ENCODE measurements at places on chromosomes 11 and 22.

- DNase-seq, result no peak
These were observed at the start of gene CNTF for GRCh38 chr11:58622344-58622743. Gene CNTF, plus strand, starts transcription at chr11:58622665. Its CDS starts 88 bp downstream, at chr11:58622753.

DNA sequence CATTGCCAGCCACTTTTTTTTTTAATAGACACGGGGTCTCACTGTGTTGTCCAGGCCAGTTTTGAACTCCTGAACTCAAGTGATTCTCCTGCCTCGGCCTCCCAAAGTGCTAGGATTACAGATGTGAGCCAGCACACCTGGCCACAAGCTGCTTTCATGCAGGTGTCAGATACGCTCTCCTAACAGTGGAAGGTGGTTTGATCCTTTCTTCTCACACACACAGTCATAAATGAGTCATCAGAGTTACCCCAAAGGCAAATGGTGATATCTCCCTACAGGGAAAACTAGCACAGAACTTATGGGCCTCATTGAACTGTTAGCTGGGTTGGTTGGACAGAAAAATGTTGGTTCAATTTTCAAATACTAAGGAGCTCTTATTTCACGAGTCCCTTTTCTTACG lies 38.2 kb upstream of the UBASH3B start:
- DNase-seq, result no peak

GRCh38 chr11:17697175-17697949 lies 22.0 kb upstream of the MYOD1 start:
- DNase-seq, result no peak

DNA sequence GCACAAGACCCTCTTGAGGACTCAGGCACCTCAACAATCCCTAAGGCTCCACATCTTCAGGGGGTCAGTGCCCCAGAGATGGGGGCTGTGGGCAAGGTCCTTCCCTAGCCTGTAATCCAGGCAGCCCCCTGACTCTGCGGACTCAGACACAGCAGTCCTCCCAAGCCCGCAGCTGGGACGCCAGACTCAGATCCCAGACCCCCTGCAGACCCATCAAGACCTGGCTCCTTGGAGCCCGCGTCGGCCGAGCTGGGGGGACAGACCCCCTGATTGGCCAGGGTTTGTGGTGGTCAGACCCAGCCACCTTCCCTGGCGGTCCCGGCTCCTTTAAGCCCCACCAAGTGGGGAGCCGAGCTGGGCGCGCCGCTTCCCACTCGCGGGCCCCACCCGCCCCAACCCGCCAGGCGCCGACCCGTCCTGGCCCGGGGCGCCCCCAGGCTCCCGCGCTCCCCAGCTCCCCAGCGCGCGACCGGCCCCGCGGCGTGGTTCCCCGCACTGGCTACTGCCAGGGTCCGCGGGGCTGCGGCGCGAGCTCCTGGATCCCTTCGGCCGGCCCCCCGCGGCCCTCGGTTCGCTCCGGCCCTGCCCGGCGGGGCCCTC lies 458 bp downstream of the OSBPL5 start:
- no peak for DNase-seq

DNA sequence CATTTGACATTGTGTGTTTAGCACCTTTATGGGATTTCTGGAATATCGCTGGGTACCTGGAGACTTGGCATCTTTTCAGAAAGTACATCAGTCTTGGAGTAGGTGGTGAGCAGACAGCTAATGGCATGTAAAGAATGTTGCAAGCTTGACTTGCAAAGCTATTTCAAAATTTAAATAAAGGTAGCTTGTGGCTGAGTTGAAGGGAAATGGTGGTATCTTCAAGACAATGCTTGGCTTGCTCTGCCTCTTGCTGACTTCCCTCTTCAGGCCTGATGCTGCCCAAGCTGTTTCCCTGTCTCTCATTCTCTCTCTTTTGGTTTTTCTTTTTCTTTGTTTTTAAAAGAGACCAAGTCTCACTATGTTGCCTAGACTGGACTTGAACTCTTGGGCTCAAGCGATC lies 13.2 kb downstream of the ZNRF3 start:
- DNase-seq, result no peak

- DNase-seq, result peak; percentile 69
These were observed 13.3 kb downstream of the MPST start for GRCh38 chr22:37032535-37033460.

- DNase-seq, result no peak
These were observed 962.1 kb downstream of the NTM start for GRCh38 chr11:132332521-132332920.

DNA sequence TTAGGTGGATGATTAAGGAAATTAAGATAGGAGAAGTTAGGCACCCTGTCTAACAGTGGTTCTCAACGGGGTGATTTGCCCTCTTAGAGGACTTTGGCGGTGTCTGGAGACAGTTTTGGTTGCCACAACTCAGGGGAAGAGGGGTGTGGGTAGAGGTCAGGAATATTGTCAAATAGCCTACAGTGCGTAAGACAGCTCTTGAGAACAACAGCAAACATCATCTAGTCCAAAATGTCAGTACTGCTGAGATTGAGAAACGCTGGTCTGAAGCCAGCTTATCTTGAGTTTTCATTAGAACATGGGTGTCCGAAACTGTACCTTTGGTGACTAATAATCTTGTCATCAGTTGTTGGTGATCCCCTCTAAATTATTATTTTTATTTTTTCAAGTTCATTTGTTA lies 38.4 kb downstream of the CECR2 start:
- DNase-seq, result no peak

DNA sequence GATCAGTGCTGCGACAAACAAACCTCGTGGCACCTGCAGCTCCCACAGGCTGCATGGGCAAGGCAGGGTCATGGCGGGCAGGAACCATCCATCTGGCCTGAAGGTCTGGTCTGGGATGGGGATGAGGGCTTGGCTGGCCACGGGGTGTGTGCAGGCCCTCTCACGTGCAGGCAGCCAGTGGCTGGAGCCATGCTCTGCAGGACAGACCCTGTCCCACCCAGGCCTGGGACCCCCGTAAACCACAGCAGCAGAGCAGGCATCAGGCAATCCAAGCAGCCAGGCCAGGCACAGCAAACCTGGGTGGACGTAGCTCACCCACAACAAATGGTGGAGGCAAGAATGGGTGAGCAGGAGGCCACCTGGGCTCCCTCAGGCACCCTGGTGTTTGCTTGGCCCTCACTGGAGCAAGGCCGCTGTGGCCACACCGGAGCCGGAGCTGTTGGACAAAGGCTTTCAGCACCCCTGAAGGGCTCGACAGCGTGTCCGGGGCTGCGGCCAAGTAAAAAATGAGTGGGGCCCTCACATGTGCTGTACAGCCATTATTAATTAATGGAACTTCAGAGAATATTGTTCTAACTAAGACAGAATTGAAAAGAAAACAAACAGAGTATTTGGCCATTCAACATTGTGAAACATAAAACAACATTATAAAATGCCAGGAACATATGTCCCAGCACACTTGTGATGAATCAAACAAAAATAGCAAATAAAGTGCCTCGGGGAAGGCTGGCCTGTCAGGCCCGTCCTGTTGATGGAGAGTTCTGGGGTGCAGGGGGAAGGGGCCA lies 24.0 kb upstream of the GNB1L start:
- DNase-seq, result peak; percentile 85

DNA sequence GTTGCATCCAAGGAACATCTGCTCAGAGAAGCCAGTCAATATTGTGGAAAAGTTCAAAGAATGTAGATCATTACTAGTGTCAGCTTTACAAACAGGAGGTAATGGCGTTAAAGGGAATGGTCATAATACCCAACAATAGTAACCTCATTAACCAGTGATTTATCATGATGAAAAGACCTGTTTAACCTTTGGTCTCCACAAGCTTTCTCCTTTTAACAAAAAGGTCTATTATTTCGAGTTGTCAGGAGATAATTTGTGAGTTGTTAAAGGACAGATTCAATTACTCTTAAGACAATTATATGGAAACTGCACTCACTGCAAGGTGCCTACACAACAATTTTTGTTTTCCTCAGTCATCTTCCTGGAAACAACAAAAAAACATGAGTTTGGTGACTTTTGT lies 73.8 kb upstream of the HTATIP2 start:
- DNase-seq, result no peak

DNA sequence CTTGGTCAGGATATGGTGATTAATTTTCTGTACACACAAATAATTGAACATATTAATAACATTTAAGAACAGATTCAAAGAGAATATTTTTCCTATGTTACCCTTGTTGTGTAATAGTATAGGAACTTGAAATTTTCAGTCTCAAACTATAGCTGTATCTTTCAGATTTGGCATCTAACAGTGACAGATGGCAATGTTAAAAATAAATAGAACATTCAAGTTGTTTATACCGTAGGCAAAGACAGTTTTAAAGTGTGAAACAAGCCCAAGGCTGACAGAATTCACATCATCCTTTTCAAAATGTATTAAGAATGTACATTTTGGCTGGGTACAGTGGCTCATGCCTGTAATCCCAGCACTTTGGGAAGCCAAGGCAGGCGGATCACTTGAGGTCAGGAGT lies 92.6 kb upstream of the TP53AIP1 start:
- no peak for DNase-seq

DNA sequence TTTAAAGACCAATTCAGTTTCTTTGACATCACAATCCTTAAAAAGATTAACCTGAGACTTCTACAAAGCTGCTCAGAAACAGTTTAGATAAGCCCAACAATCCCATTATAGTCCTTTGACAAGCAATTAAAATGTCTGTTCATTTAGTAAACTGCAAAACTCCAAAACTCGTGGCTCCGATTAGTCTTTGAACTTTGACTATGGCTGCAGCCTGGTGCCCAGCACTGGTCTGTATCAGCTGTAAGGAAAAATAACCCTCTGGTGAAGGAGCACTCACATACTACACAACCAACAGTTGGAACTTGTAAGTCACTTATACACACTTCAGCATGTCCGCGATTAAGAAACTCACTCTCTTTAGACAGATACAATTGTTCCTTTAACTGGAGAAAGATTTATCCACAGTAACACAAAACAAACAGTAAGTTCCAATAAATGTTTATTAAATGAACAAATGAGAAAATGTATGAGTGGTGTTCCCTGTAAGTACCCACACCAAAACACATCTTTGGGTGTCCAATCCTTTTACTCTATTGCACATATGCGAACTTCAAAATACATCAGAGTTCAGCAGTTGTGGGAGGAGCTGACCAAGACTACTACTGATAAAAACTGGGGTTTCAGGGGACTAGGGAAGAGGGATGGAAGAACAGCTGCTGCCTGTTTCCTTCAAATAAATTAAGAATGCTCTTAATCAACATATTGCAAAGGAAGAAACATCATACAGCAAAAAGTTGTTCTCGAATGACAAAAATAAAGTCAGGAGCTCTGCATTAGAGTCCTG lies 36.4 kb downstream of the PITPNB start:
- no peak for DNase-seq

GRCh38 chr11:2296913-2297622 lies 4.7 kb downstream of the C11orf21 start:
- no peak for DNase-seq

DNA sequence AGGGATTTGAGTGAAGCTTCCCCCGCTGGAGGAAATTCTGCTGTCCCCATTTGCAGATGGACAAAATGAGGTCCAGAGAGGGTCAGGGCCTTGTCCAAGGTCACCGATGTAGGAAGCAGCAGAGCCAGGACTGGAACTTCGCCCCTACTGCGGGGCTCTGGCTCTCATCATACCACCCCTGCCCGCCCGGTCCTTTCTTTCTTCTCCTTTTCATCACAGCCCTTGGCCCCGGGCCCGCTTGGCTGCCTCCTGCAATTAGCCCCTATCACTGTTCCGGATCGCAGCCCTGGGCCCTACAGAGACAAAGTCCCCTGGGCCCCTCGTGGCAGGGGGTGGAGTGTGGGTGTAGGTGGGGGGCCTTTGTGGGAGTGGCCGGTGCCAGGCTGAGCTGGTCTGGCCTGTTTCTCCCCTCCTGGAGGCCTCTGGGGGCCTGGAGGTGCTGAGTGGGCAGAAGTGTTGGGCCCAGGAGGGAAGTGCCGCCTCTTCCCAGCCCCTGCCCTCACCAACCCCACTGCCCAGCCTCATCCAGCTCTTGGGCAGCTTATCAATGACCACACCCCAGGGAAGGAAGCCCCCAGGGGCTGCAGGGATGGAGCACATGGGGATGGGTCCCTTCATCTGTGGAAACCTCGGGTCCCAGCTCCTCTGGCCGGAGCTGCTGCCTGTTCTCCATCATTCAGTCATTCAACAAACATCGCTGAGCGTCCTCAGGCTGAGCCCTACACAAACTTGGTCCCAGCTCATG lies 3.4 kb downstream of the EMID1 start:
- no peak for DNase-seq

GRCh38 chr11:68998390-68998911 lies 14.6 kb downstream of the MRGPRF start:
- DNase-seq, result no peak

DNA sequence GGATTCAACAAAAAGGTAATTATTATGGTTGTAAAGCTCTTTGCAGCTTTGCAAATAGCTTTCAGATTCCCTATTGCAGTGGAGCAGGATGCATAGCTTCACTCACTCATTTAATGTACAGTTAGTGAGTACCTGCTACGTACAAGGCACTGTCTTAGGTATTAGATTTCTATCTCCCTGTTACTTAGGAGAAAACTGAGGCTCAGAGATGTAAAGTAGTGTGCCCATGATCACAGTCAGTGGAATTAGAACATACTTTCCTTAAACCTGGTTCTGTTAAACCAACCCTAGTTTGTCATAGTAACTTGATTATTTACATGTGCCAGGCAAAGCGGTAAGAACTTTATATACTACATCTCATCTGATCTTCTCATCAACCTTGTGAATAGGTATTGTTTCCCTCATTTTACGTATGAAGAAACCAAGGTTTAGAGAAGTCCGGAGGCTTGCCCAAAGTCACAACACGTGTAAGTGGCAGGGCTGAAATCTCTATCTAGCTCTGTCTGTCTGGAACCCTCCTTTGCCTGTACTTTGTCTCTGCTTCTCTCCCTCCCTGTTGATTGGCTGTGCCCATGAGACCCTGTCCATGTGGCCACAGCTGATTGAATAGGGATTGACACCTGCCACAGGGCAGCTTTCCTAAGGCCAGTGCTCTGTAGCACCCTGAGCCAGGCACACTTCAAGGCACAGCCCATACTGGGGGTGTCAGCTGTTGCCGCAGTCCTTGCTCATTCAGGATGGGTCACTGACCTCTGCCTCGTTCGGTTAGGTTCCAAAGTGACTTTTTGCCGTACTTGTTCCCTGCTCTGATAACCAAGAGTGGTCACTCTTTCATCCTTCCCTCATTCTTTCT lies 63.8 kb upstream of the PRSS23 start:
- DNase-seq, result no peak

- DNase-seq, result no peak
These were observed 236.1 kb downstream of the KCNA4 start for GRCh38 chr11:29780756-29781155.

- no peak for DNase-seq
These were observed 26.0 kb upstream of the ARFGAP3 start for GRCh38 chr22:42883121-42883520.

- DNase-seq, result no peak
These were observed 75.4 kb upstream of the WNT7B start for GRCh38 chr22:46052331-46052771.

Data from fibroblast of gingiva (primary cell).